ENCODE measurements at places on chromosomes 16 and 17.

DNA sequence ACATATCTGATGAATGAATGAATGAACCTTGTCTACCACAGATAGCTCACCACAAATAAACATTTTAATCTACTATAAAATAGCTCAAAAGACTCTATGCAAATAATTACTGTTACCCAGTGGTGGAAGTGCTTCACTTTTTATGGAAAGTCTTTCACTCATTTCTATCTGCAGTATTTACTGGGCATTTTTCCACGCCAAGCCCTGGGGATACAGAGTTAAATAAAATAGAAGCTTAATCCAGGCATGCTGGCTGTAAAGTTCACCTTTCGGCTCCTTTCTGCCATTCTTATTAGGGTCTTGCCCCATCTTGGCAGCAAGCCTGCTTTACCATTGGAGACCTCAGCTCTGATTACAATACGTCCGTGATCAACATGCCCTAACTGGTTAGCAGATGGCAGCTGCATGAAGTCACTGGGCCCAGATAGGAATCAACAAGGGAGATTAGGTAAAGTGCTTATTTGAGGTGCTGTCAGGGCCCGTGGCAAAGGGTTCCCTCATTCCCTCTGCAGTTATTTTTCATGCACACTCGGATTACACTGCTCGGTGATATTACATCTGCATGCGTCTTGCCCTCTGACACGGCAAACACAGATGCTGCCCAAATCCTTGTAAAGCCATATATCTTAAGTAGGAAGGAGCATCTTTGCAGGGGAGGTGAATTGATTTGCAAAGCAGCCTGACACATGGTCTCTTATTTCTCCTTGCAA, 648.9 kb downstream of the WWOX start:
- DNase-seq: no peak

DNA sequence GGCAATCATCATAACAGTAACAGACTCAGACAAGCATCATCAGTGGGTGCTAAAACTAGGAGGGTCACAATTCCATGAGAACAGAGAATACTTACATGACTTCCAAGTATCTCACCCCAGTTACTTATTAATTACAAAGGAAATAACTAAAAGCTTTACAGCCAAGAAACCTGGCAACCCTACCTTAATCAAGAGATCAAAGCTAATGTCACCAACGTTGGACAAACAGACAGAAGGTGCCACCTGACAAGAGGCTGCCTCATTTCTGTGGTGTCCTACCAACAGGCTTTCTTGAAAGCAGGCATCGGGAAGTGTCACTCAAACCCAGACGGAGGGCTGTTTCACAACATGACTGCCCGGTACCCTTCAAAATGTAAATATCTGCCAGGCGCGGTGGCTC, 84.6 kb downstream of the RMI2 start:
- DNase-seq: no peak

DNA sequence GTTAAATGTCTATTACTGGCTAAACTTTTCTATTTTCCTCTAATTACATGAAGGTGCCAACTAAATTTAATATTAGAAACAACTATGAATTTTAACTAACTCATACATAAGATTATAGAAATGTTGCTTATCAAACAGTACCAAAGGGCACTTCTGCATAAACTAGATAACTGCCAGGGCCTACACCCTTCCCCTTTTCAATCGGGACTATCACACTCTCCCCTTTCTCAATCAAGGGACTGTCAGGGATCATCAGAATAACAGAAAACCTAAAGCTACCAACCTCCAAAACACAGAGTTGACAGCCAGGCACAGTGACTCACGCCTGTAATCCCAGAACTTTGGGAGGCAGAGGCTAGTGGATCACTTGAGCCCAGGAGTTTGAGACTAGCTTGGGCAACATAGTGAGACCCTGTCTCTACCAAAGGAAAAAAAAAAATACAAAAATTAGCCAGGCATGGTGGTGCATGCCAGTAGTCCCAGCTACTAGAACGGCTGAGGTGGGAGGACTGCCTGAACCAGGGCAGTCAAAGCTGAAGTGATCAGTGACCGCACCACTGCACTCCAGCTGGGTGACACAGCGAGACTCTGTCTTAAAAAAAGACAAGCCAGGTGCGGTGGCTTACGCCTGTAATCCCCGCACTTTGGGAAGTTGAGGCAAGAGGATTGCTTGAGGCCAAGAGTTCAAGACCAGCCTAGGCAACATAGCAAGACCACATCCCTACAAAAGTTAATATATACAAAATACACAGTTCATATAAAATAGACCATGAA, 3.2 kb upstream of the PHLPP2 start:
- no peak for DNase-seq

GRCh38 chr16:65121870-65122723, at the start of gene CDH11:
CDH11 (minus strand) TSS chr16:65122063; CDS start chr16:65004869, 117,194 bp downstream.
- no peak for DNase-seq

DNA sequence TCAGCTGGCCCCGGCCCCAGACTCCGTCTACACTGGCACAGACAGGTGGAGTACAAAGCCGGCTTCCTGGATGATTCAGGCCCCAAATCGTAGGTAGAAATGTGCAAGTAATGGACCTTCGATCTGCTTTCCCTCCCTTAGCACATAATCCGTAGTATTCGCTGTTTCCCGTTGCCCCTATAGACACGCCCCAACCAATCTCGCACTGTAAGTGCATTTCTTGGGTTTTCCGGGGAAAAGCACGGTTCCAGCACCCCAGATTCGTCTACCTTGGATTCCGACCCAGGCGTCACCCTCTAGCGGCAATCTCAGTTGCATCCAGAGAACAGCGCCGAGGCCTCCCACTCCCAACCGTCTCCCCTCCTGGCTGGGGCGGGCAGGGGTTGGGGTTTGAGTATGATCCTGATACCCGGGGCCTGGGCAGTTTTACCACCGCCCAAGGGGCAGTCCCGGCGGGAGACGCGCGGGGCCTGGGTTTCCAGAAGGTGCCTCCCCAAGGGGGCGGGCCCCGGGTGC, 12.1 kb upstream of the FOXF1 start:
- DNase-seq: no peak

DNA sequence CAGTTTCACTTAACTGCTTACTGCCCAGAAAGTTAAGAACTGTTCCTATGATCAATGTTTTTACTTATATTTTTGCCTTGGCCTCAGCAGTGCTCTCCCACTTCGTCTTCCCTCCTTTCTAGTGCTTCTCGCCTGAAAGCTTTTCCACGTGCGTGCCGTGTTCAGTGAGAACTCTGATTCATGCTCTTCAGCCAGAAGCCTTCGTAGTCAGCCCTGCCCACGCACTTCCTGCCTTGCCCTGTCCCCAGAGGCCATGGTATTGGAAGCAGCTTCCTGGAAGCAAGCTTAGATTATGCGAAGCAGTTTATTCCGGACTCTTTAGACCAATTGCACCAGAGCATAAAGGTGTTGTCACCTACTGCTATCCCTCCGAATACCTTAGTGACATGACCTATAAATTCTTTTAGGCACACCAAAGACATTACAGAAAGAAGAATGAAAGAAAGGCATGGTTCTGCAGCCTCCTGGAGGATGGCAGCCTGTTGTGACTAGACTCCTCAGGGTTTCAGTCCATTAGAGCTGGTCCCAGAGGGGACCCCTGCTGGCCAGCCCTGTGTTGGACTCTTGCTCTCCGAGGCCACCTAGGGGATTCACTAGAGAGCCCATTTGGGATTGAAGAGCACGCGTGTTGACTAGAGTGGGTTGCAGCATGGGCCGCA, 105.2 kb downstream of the RPTOR start:
- DNase-seq: peak; percentile 52

DNA sequence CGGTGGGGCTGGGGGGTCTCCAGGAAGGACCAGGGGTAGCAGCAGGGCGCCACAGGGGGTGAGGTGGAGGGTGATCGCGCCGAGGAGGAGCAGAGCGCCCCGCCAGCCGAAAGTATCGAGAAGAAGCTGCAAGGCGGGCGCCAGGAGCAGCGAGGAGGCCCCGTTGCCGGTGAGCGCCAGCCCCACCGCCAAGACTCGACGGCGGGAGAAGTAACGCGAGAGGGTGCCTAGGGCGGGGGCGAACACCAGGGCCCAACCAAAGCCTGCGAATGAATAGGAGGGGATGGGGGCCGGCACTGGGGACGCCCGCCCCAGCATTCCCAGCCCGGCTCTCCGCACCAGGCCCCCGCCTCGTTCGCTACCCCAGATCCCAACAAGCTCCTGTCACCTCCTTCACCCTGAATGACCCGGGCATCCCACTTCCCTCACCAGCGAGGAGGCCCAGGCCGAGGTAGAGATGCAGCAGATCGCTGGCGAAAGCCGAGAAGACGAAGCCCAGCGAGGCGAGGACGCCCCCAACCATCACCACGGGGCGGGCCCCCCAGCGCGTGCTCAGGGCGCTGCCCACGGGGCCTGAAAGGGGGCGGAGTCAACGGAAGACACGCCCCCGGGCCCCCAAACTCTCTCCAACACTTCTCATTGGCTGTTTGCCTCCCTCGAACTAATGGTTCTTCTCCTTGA, 1.3 kb downstream of the SLC16A11 start:
- DNase-seq: no peak

DNA sequence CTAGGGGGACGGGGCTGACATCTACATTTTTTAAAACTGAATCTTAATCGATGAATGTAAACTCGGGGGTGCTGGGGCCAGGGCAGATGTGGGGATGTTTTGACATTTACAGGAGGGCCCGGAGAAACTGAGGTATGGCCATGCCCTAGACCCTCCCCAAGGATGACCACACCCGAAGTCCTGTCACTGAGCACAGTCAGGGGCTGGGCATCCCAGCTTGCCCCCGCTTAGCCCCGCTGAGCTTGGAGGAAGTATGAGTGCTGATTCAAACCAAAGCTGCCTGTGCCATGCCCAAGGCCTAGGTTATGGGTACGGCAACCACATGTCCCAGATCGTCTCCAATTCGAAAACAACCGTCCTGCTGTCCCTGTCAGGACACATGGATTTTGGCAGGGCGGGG, 21.4 kb downstream of the ADAM11 start:
- DNase-seq: no peak
